ENCODE measurements at places on chromosomes 7 and 10.

GRCh38 chr7:99102809-99103690 lies 40.9 kb downstream of the SMURF1 start:
- DNase-seq: no peak

- no peak for DNase-seq
These were observed 71.1 kb downstream of the SLC37A3 start for GRCh38 chr7:140327261-140327661.

- no peak for DNase-seq
These were observed 125.7 kb upstream of the SDK1 start for GRCh38 chr7:3175285-3175902.

DNA sequence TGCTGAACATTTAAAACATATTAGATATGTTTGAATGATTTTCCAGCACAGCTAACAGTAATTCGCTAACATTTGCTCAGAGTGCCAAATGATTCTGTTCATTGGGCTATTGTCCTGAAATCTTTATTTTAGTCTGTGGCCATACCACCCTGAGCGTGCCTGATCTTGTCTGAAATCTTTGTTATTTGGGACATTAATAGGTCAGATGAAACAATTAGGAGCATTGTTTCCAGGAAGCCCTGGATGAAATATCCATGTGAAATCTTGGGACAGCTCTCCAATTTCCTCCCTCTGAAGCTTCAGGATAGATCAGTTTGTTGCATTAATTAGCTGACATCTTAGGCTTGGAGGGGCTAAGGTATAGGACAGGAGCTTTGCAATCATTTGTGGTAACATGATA lies 512.0 kb downstream of the KIF20B start:
- DNase-seq: no peak

DNA sequence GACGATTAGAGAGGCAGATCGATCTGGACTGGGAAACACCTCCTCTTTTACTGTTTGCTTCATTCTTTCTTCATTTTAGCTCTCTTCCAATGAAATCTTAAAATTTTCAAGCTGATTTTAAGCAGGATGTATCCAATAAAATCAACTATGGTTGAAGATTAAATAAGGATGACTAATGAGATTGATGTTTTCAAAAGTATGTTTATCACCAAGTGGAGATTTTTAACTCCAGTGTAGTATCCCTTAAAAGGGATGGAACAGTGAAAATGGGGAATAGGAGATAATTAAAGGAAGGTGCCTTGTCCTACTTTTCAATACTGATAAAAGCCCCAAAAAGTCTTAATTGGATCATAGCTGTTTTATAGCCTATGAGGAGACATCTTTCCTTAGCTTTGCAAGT lies 11.6 kb upstream of the LIPF start:
- DNase-seq: no peak

DNA sequence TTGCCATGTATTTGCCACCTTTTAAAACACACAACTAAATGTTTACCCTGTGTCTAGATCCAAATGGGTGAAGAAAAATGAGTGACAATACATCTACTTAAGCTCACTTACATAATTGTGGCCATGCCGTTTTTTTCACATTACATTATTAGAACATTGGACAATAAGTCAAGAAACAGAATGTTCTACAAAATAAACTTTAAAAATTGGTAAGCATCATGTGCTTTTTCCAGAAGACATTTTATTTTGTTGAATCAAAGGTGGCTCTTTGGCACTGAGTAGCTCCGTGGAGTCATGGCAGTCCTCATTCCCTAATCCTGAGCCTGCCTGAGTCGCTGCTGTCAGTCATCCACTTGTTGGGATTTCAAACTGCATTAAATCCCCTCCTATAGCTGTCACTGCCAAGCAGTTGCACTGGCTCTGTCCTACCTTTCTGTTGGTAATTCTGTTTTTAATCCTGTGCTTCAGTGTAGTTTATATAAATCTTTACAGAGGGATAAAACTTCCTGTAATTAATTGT lies 32.3 kb downstream of the CAV1 start:
- no peak for DNase-seq

- DNase-seq: no peak
These were observed 456.2 kb downstream of the DNAJB6 start for GRCh38 chr7:157793087-157793353.

DNA sequence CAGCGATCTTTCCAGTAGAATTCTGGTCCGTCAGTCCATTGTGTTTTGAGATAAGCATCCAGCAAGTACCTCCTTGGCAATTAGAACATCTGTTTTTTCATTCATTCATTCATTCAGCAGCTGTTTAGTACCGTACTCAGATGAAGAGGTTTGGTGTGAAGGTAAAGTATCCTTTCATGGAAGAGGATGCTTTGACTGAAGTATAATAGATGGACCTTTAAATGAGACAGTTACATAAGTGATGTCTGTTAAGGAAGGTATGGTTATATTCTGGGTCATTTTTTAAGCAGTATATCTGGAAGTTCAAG lies 1.2 kb downstream of the MAPK8 start:
- DNase-seq: no peak

DNA sequence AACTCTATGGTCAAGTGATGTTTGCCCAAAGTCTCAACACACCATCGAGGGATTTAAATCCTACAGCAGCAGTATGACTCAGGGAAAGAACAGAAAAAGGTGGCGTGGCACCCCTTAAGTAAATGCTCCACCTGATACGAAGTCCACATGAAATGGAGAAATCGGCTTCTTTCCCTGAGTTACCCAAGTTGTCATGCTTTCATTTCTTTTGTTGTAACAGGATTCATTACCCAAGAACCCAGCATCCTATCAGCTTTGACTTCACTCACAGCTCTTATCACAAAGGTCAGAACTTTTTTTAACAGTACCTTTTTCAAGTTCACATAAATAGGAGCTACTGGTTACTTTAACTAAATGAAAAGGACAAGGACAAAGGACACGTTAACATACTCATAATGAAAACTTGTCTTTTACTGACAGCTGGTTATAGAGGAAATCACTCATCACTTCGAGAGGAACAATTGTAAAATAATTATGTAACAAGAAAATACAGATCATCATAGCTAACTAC lies 219.8 kb upstream of the FRMD4A start:
- DNase-seq: no peak

DNA sequence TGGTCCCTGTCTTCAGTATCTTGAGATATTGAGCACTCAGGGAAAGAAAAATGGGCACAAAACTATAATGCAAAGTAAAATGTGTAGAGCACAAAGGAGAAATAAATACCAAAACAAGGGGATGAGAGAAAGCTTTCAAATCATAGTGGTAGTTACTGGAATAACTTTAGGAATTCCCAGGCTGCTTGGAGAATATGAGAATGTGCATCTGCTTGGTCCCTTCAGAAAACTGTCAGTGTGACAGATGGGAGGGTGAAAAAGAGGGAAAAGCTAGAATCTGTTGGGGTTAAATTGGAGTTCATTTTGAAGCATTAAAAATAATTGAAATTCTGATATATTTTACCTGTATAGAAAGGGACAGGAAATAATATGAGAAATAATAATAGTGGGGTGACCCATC lies 15.3 kb downstream of the ST7 start:
- DNase-seq: no peak

- DNase-seq: peak; percentile 39
These were observed at the start of gene ANKRD2 for GRCh38 chr10:97572214-97572989. Gene ANKRD2 (plus strand): TSS chr10:97572779. CDS start chr10:97572789, 10 bp downstream.

- DNase-seq: no peak
These were observed 178.5 kb downstream of the TCF7L2 start for GRCh38 chr10:113128450-113129070.

DNA sequence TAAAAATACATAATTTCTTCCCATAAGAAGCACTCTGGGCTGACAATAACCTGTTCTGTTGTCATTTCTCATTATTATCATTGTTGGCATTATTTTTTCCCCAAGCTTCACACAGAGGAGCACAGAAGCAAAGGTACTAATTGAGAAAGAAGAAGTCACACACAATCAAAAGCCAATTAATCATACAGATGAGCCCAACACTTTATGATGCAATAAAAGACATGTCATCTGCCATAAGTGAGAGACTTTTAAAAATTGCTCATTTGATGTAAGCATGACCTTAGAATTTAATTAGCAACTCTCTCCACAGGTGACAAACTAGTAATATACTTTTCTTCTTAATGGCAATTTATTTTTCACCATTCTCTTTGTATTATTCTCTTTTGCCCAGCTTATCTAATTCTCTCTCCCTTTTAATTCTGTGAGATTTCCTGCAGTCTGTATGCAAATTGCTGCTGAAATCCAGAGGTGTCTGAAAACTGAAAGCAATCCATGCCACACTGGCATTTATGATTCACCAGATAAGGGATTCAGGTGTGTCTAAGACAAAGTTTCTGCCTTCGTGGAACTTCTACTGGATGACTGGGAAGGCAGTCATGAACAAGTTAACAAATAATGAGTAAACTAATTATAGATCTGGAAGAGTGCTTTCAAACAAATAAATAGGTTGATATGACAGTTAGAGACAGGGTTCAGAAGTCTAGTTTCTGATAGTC lies 203.5 kb downstream of the CHCHD3 start:
- DNase-seq: no peak

DNA sequence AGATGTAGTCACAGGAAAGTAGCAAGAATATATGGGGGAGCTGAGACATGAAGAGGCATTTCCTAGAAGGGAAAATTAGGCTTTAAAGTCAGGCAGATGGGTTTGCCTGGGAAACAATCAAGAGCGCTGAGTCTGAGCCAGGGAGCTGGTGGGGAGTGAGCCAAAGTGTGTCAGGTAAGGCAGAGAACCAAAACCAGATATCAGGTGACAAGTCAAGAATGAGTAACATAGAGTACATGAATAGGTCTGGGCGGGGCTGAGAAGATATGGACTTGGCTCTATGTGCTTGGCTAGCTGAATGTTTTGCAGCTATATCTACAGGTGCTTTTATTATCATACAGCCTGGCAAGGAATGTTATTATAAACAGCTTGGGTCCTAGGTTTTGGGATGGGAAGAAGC lies 49.3 kb downstream of the GPR141 start:
- no peak for DNase-seq

DNA sequence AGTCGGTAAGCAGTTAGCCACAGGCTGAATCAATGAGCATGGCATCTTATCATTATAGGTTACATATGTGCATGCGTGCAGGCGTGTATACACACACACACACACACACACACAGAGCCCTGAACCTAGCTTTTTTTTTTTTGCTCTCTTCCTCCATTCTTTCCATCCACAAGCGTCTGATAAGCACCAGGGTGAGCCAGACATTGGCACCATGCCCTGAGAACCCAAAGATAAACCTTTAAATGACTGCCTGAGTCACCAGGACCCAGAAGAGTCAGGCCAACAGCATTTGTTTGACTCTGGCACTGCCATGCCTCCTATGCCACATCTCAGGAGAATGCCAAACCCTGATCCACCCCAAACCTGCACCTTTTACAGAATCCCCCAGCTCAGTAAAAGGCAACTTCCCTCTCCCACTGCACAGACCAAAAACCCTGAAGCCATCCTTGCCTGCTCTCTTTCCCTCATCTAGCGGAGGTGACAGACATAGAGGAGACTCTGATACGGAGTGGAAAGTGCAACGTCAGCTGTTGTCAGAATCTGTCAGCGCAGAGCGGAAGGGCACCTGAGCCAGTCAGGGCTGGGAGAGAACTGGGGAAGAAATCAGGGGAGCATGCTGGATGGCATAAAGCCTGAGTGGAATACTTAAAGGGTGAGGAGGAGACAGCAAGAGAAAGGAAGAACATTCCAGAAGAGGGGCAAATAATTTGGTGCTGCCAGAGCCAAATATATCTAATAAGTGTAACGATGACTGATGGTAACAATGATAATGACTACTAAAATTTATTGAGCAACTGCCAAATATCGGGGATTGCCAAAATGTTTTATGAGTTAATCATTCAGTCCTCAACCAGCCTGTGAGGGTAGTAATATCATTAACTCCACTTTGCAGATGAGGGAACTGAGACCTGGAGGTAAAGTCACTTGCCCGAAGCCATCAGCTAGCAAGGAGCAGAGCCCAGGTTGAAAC lies 3.2 kb downstream of the PARP12 start:
- DNase-seq: peak; percentile 28

DNA sequence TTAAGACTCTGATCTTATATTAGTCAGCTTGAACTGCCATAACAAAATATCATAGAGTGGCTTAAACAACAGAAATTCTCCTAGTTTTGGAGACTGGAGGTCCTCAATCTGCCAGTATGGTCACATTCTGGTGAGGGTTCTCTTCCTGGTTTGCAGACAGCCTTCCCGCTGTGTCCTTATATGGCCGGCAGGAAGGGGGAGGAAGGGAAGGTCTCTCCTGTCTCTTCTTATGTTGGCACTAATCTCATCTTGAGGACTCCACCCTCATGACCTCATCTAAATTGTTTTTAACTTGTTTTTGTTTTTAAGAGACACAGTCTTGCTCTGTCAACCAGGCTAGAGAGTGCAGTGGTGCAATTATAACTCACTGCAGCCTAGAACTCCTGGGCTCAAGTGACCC lies 53.1 kb downstream of the VPS41 start:
- DNase-seq: no peak

DNA sequence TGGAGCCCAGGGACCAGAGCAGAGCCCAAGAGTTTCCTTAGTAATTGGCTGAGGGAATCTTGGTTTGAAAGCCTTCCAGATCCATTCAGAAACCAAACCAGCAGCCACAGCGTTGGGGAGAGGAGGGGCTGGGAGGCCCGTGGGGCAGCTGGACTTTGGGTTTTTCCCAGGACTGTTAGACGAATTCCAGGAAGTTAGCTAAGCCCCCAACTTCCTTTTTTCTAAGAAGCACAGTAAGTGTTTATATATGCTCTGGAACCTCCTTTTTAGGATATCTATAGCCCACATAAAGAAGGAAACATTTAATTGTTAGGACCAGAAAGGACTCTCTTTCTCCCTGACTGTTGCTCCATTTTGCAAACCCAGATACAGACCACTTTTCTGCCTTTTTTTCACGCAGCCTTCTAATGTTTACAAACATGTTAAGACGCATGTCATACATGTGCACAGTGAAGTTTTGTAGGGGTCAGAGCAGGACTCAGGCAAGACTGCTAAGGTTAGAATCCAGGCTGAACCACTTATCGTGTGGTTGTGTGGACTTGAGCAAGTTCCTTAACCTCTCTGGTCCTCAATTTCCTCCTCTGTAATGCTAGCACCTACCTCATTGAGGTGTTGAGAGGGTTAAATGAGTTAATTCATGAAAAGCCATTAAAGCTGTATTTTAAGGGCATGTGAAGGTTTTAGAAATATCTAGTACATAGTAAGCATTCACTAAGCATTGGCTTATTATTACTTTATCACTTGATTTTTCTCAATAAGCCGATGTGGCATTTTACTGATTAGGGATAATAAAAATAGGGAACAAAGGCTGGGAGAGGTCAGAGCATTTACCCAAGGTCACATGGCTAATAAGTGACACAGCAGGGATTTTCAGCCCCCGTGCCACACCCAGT lies 42.4 kb downstream of the TBATA start:
- no peak for DNase-seq

DNA sequence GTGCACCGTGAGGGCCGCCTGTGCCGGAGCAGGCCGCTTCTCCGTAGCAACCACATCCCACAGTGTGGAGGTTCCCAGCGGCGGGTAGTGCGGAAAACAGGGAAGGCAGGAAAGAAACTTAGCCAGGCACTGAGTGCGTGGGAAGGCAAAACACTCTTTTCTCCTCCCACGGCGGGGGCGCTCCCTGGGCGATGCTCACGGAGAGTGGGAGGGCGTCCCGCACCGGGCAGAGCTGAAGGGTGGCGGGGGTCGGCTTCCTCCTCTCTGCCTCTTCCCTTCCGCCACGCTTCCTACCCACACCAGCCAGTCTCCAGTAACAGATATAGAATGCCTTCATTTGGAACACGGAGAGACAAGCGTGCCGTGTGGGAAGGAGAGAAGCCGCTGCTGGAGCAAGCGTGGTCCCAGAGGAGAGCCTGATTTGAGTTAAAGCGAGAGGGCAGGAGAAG lies 252.5 kb downstream of the PAXIP1 start:
- DNase-seq: no peak
